ENCODE measurements at places on chromosomes 3 and 15.

DNA sequence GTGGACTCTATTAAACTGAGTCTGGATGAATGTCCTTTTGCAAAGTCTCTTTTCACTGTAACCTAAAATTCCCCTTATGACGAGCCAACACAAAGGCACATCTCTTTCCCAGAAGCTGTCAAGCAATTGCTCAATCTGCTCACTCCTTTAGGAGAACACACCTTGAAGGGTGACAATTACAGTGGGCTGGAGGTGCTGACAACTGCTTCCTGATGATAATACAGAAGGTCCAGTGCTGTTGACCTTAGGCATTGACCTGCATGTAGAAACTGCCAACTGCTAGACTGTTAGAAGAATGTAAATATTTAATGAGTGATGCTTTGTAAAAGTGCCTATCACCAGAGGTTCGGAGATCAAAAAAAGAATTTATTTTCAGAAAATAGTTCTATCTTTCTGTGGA is 757.7 kb downstream of the GRM7 start:
- DNase-seq, result no peak

DNA sequence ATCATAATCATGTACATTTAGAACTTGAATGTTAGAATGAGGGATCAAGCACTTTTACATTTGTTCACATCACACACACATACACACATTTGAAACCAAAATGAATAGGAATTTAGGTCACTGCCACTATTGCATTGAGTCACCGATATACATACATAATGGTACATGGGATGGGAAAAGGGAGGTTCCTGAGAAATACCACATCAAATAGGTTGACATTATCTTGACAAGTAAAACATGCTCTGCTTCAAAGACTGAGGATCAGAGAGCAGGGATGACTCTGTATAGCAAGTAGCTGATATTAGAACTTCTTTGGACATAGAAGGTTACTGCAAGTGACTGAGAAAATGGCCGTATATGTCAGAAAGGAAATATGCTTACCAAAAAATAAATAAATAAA is 847.2 kb downstream of the PLOD2 start:
- no peak for DNase-seq

GRCh38 chr15:70026991-70027390 is 70.7 kb downstream of the TLE3 start:
- no peak for DNase-seq

- no peak for DNase-seq
Observed at GRCh38 chr15:69092159-69092558, 68.3 kb upstream of the GLCE start.

DNA sequence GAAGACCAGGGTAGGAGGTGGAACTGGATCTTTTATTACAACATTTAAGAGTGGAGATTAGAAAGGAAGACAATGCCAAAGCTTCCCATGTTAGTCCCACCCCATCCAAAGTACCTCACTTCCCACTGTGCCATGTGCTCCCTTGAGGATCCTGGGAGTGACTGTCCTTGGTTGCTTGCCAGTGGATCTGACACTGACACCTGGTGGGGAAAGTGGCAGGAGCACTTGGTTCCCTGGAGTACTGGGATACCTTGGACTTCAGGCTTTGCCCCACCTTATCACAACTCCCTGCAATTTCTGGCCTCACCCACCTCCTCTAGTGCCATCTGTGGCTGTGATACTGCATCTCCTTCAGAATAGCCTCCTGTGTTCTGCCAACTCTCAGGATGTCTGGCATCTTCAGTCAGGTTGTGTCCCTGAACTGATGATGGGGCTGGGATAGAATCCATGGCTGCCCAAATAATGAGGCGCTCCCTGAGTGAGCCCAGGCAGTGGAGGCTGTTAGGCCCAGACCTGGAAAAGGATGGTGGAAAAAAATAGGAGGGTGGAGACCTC is 1.3 kb downstream of the ELL3 start:
- no peak for DNase-seq

GRCh38 chr15:80957976-80958375 is 31.6 kb downstream of the MESD start:
- DNase-seq, result no peak
